ENCODE measurements at places on chromosomes 16 and 17.

DNA sequence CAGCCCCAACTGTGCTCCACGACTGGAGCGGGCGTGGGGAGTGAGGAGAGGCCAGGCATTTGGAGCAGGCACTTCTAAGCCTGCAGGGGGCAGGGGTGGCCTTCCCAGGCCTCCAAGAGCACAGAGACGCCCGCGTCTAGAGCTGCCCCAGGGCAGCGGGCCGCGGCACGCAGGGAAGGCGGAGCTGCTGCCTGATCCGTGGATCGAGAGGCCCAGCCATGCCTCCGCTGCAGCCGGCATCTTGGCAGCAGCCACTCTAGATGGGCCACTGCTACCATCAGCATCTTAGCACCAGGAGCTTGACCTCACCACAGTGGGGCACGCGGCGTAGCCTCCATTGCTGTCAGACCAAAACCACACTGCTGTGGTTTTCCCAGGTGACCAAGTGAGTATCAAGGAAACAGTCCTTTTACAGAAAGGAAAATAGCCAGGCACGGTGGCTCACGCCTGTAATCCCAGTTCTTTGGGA is 20.4 kb upstream of the WDR45B start:
- DNase-seq, result no peak

GRCh38 chr16:495127-495748 is 32.3 kb upstream of the CAPN15 start:
- DNase-seq, result no peak

GRCh38 chr17:29576214-29577000 is 7.9 kb downstream of the TP53I13 start:
- no peak for DNase-seq

DNA sequence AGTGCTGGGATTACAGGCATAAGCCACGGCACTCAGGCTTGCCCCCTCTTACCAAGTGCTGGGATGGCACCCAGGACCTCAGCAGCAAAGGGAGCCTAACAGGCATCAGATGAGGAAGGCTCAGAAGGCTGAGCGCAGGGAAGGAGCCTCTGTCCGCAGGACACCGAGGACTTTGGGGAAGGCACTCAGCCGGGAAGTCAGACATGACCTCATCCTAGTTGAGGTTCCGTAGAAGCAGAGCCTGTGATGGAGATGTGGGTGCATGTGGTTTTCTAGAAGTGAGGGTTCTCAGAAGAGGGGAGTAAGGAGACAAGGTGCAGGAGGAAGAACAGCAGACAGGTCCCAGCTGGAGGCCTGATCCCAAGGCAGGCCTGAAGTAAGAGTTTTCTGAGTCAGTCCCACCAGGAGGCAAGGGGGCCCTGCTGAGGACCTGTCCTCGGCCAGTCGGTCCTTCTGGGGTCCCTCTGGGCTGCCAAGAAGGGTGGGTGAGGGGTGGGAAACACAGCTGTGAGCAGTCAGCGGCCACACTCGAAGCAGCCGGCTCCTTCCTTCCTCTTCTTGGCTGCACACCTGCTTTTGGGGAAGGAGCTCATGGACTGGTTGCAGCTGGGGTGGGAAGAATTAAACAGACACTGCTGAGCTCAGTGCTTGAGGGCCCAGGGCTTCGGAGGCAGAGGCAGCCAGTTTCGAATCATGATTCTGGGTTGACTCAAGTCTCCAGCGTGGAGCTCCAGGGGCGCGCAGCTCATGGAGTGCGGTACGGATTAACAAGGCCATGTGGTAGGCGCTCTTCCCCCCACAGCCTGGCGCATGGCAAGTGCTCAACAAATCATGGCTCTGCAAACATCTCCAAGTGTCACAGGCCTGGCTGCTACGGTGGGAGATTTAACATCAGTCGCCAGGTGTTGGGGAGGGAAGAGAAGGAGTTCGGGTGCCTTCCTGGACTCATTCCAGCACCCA is 38.9 kb upstream of the SNN start:
- no peak for DNase-seq
